ENCODE measurements at places on chromosomes 5 and 9.

DNA sequence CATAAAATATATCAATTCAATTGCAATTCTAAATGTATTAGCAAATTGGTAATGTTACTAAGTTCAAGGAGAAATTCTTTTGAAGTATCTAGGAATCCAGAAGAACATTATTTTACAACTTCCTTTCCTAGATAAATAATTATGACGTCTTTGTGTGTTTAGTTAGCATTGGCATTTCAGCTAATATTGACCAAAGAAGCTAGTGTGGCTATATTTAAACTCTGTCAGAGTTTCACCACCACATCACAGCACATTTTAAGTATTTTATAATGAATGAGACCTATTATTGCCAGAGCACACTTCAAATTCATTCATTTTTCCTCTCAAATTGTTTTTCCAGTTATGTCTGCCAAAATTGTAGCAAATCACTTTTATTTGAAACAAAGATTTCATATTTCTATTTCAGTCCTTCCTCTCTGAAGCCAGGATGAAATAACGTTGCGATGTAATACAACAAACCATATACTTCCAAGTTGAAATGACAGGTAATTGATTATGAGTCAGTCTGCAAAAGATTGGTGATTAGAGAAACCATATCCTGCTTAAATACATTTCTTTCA lies 18.9 kb downstream of the PLK2 start:
- DNase-seq, result no peak

DNA sequence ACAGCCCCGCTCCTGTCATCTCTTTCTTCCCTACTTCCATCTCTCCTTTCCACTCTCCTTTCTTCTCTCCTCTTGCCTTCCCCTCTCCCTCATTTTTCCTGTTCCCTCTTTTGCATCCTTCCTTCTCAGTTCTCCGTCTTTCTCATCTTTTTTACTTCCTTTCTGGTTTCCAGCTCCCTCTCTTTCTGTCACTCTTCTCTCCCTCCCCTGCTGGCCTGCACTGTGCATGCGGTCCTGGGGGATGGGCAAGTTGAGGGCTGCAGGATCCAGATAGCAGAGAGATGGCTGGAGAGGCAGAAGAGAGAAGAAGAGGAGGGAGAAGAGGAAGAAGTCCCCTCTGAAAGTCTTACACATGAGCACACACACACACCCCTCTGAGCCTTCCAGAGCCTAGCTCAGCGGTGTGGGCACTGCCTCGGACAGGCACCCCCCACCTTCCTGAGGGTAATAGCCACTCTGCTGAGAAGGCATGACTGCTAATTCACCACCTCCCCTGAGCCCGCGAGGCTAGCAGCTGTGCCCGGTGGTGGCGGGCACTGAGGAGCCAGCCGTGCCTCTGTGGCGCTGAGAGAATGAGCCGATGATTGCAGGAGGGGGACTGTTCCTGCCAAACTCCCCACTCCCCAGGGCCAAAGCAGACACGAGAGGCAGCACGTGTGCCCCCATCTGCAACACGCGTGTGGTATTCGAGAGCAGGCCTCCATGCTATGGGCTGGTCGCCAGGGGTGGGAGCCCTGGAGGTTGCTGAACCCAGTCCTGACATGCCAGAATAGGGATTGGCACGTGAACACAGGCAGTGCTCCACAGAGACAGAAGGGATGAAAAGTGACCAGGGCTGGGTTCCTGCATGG lies 3.7 kb upstream of the CAMK2A start:
- no peak for DNase-seq

- peak; percentile 70 for DNase-seq
Measured at GRCh38 chr9:120713257-120714087, 798 bp downstream of the MEGF9 start.

- DNase-seq, result peak; percentile 24
Measured at GRCh38 chr9:91817493-91818224, 132.4 kb downstream of the ROR2 start.

GRCh38 chr9:127550282-127550681 lies 61.8 kb upstream of the STXBP1 start:
- DNase-seq, result no peak

Measured in activated effector memory CD4-positive, alpha-beta T cell treated with anti-CD3 and anti-CD28 coated beads, Interleukin-2, amount 50 U/mL, for 16 hours (primary cell).